ENCODE measurements at places on chromosomes 2 and 18.

DNA sequence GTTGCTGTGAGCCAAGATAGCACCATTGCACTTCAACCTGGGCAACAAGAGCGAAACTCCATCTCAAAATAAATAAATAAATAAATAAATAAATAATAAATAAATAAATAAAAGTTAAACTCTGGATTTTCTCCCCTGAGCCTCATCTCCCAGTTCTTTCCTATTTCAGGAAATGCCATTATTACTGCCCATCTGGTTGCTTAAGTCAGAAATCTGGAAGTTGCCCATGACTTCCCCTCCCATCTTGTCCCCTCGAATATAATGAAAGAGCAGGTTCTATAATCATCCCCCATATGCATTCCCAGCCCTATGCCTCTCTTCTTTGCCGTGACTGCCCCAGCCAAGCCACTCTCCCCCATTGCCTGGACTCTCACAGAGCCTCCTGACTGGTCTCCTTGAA lies 4.2 kb upstream of the PSD4 start:
- no peak for DNase-seq

- no peak for DNase-seq
These were observed 25.9 kb upstream of the RAMP1 start for GRCh38 chr2:237833546-237833945.

GRCh38 chr2:128469875-128470274 lies 151.2 kb upstream of the HS6ST1 start:
- DNase-seq = no peak

GRCh38 chr2:81901017-81901416 lies 1596.5 kb upstream of the LRRTM1 start:
- DNase-seq = no peak

DNA sequence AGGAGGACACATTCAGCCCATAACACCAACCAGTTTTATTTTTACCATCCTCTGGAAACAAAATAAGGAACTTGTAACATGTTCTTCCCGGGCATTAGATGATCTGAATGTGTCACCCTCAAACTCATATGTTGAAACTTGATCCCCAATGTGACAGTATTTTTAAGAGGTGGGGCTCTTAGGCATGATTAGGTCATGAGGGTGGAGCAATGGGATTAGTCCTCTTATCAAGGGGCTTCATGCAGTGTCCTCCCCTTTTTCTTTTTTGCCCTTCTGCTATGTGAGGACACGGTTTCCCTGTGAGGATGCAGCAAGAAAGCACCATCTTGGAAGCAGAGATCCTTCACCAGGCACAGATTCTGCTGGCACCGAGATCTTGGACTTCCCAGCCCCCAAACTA lies 401.5 kb upstream of the TRIB2 start:
- DNase-seq = no peak

DNA sequence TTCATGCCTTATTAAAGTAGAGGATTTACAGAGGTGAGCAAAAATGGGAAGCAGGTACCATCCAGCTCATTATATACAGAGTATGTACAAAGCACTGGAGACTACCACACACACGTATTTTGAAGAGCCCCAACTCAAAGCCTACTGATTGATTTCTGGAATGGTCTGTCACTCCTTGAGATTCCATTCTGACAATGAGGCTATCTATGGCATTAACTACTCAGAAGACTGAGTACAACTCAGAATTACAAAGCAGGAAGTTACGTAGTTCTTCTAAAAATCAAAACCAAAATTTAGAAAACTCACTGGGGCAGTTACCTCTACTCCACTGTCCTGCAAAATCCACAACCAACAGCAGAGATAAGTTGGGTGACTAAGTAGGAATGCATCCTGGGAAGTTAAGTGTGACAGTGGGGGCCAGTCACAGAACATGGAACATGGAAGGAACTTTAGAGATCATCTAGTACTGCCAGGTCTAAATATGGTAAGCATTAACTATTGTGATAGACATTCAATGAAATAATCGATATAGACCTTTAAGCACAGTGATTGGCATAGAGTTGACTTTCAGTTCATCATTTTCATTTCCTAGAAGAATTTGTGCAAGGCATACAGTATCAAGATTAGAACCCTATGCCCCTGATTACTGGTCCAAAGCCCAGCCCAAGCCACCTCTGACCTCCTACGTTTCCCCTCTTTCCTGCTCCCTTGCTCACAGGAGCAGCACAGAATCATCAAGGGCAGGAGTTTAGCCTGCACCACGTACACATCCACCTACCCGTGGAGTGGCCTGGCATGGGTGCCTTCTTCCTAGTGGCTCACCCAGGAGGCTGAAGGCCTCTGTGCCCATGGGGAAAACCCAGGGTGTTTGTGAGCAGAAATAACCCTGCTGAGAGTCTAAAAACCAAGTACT lies 80.1 kb upstream of the FOSL2 start:
- DNase-seq = no peak

DNA sequence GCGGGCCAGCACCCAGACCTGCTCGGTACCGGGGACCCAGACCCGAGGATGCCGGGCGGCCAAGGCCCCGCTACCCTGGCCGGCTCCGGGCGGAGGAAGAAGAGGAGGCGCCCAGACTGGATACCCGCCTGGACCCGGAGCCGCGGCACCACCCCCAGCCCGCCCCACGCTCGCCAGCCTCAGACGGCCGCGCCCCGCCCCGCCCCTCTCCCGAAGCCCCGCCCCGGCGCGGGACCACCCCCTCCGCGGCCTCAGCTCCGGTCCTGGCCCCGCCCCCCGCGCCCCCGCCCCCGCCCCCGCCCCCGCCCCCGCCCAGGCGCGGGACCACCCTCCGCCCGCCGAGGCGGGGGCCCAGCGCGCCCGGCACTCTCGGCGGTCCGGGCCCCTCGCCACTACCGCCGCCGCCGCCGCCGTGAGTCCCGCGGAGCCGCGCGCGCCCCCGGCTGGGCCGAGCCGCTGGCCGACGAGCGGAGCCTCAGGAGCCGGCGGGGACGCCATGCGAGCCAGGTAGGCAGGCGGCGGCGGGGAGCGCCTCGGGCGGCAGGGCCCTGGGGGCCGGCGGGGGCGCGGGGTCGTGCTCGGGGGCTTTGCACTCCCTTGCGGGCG lies at the start of gene SH3BP4:
SH3BP4 (plus strand) TSS at position 354 of the 606 bp plus-strand sequence. CDS start 82,986 bp downstream, outside the sequence.
- DNase-seq = no peak

DNA sequence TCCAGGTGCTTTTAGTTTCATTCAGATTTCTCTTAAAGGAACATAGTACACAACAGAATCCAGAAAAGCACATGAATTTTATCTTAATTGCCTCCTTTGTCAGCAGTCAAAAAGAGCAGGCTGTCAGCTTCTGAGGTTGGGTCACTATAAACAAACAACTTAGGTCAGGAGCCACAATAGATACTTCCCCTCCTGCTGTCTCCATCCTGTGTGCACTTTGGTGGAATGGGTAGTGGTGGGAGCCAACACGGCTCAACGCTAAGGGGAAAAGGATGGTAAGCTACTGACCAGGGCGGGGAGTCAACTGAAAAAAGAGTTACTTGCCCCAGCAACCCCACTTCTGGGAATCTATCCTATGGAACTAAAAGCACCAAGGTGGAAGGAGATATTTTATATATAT lies 121.9 kb downstream of the PAX3 start:
- DNase-seq = no peak

GRCh38 chr18:55546851-55547704 lies 40.9 kb downstream of the TCF4 start:
- DNase-seq = no peak

GRCh38 chr18:76619261-76619620 lies 124.2 kb upstream of the ZNF516 start:
- no peak for DNase-seq

GRCh38 chr2:149871091-149871885 lies 283.7 kb upstream of the MMADHC start:
- DNase-seq = no peak

DNA sequence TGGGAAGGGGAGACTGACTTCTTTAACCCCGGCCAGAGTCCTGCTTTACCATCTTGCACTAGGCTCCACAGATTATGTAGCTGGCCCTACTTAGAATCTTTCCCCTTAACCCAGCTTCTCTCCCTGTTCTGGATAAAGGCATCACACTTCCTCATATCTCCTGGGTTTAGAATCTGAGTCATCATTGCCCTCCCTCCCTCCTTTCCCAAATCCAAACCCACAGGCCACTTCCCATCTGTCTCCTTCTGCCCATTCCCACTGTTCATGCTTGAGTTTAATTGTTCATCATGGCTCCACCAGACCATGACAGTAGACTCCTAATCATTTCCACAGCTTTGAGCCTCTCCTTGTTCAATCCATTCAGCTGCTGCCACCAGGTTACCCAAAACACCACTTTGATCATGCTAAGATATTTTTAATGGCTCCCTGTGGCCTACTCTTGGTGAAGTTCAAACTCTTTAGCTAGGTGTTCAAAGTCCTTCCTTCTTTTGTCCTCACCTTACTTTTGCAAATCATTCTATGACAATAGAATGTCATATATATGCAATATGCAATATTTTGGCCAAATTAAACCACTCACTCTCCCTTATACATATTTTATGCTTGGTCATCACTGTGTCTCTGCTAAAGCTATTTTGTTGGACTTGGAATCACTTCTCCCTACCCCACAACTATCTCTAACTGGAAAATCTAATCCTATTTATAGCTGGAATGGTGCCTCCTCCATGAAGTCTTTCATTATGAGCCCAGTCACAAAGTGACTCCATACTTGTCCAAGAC lies 5.5 kb downstream of the PDE11A start:
- DNase-seq = no peak

- DNase-seq = no peak
These were observed 591.3 kb upstream of the SYT4 start for GRCh38 chr18:43868497-43868995.

GRCh38 chr2:70356941-70357683 lies 55.2 kb upstream of the FAM136A start:
- no peak for DNase-seq

- no peak for DNase-seq
These were observed 93.0 kb upstream of the SMAD2 start for GRCh38 chr18:48023334-48024008.

DNA sequence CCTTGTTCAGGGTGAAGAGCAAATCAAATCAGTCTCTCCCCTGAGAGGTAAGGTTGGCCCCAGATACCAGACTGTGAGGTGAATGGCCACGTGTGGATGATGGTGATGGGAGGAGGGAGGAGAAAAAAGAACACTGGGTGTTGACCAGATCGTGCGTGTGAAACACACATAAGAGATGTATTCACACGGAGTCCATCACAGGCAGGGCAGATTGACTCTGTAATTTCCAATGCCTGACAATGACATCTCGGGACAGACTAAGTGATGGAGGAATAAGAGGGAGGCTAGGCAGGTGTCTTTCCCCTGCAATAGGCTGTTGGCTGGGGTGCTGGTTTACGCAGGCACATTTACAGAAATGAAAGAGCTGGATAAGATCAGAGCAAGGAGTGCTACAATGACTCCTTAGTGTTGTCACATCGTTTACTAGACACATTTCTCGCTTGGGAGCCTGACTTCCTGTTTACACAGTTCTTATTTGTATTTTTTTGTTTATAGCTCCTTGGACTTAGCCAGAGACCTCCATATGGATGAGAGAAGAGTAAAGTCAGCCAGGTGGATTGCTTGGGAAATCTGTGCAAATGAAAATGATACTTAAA lies 43.1 kb downstream of the CPO start:
- DNase-seq = no peak

DNA sequence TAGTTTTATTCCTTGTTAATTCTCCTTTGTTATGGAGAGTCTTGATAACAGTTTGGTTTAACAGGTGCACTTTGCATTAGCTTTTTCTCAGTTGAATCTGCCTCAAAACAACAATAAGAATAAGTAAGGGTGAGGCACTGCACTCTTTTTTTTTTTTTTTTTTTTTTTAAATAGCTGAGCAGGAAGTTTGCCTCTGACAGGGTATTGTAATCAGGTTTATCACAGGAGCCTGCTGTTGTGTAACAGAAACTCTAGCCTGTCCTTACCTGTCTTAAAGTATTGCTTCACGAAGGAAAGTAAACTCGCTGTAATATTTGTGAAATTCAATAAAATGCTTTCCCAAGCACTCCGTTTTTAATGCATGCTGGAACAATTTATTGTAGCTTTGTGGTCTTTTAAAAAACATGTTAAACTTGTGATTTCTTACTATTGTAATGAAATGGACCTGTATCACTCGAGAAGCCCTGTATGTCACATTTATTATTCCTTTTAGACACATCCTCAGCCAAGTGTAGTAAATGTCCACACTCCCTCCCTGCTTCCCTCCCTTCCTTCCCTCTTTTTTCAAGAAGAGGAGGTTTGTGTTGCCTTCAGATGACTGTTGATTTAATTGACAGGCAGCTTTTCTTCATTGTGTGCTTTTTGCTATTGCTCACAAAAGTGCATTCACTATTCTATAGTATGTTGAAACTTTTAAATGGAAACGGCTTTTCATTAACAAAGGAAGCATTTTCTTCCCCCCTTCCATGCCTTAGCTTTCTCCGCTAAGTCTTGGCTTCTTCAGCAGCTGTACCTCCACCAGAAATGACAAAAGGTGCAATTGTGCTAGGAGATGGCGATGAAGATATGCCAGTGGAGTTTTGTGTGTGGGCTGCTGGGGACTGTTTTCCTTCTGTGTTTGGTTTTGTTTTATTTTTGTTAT lies 52.7 kb downstream of the TAF1B start:
- DNase-seq = no peak

DNA sequence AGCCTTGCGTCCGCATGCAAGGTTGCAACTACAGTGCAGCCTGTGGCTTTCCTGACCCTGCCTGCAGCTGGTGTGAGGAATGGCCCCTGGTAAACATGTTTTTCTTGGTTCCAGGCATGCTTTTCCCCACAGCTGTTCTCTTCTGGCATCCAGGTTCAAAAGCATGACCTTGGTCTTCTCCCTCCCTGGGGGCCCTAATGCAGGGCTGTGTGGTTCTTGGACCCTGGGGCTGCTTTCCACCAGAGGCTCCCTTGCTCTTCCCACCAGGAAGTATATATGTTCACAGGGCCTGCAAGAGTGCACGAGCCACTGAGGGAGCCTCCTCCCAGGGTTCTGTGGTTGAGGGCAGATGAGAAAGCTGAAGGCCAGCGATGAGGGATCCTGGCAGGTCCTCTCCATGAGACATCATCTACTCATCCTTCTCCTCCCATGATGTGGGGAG lies 125.9 kb downstream of the BCL2L11 start:
- DNase-seq = no peak

DNA sequence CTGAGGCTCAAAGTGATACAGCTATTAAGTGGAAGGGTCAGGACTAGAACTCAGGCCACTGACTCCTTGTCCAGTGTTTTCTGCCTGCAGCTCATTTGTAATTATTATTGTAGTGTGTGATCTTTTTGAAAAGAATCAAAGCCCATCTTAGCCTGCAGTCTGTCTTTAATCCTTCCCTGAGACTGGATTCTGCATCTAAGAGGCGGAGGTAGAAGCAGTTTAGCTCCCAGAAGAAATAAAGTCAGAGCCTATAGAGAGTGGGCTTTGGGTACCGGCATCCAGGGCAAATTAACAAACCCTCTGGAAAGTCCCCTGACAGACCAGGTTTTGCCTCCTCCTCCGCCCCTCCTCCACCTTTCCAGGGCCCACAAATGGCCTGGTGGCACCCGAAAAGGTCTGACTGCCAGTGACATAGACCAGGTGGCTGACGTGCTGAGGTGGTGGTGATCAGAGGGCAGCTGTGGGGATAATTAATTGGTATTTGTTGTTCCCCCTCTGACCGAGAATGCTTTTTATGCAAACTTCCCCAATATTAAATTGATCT lies 2.2 kb upstream of the RAX start:
- no peak for DNase-seq
